ENCODE measurements at places on chromosomes 16 and 17.
A peak's percentile ranks its signal among the peaks of the same experiment; 100 is the strongest.

DNA sequence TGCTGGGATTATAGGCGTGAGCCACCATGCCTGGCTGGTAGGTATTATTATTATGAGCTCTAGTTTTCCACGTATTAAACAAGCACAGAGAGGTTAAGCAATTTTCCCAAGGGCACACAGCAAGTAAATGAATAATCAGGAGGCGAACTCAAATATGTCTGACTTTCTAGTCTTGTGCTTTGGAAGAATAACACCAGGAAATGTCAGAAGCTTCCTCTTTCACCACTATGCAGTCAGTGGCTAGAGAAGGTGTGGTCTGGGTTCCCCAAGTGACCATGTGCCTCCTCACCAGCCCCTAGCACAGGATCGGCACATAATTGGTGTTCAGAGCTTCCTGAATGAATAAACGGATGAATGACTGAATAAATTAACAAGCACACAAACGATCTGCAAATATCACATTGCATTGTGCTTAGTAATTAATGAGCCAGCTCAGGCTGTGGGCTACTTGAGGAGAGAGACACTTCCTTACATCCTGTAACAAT lies 21.6 kb upstream of the SCNN1B start:
- no peak for DNase-seq

DNA sequence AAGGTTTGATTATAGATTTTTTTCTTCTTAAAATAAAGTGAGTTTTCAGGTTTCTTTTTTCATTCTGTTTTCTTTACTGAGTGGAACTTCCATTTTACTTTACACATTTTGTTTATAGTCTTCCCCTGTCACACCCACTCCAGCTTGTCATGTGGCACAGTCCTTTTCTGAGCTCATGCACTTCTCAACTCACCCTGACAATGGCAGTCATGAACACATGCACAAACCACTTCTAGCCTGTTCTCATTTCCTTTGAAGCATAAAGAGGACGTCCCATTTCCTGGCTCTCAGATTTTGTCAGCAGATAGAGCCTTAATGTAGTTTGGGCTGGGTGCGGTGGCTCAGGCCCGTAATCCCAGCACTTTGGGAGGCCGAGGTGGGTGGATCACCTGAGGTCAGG lies 168.0 kb downstream of the AHSP start:
- DNase-seq = no peak

- DNase-seq = no peak
Observed at GRCh38 chr17:4708436-4708835, 2.0 kb upstream of the ARRB2 start.

DNA sequence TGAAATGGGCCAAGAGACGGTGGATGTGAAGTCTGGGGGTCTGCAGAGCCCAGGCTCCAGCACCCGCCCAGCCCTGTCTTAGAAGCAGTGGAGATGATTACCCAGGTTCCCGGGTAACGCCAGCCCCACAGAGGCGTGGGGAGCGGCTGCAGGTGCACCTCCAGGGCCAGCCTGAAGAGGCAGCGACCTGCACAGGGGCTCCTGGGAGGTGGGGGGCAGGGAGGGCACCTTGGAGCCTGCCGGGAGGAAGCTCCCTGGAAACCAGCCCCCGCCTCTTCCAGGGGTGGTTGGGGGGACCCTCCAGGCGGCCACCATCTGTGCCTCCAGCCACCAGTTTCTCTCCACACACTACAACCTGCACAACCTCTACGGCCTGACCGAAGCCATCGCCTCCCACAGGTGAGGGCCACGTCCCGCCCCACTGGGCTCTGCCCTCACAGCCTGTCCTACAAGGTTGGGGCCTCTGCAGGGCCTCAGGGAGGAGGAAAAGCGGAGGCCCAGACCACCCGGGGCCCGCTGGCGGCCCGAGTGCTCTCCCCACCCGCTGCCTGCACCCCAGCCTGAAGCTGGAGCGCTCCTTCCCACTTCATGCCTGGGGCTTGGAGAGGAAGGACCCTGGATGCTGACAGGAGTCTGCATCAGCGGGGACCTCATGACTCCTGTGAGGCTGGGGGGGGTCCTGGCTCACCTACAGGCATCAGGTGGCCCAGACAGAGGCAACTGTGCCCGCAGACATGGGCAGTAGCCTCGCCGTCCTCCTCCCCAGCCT lies 10.5 kb downstream of the GAA start:
- no peak for DNase-seq

- DNase-seq = no peak
Observed at GRCh38 chr16:86528061-86528929, 18.0 kb downstream of the FOXF1 start.

DNA sequence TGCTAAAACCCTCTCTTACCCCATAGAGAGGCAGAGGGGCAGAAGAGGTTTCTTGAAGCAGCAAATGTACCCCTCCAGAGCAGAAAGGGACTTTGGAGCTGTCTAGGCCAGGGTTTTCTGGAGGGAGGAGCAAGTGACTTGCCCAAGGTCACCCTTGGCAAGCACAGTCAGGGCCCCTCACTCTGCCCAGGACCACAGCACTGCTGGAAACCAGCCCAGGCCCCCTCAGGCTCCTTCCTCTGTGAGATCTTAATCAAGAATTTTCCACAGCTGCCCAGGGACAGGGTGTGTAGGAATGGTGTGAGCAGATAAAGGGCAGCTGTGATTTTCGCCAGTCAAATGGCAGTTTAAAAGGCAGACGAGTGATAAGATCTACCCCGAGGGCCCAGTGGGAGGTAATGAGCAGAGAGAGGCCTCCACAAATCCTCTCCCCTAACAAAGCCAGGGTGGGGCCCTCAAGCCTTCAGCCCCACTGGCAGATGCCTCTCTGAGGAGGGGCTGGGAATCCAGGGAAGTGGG lies 3.9 kb upstream of the SLC12A3 start:
- no peak for DNase-seq

GRCh38 chr17:7147772-7148171 lies 31.4 kb downstream of the ASGR1 start:
- DNase-seq = no peak

- no peak for DNase-seq
Observed at GRCh38 chr16:53755026-53755910, 51.3 kb downstream of the FTO start.

GRCh38 chr17:70169709-70170597 lies 621 bp downstream of the KCNJ2 start:
- DNase-seq = no peak

DNA sequence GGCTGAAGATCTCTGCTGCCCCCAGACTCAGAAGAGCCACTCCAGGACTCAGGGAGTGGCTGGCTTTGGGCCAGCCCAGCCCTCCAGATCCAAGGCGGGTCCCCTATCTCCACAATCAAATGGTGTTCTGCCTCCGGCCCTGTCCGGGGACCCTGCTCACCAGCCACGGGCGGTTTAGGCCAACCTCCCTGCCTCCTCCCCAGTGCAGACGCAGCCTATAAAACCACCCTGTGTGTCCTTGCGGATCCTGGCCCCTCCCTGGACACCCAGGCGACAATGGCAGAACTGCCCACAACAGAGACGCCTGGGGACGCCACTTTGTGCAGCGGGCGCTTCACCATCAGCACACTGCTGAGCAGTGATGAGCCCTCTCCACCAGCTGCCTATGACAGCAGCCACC lies at the start of gene SLC12A3:
TSS of gene SLC12A3 (plus strand) at position 248 of the 400 bp plus-strand sequence. CDS start at position 277, 29 bp downstream.
- no peak for DNase-seq

- DNase-seq = no peak
Observed at GRCh38 chr16:1550069-1550468, 16.6 kb downstream of the TMEM204 start.

DNA sequence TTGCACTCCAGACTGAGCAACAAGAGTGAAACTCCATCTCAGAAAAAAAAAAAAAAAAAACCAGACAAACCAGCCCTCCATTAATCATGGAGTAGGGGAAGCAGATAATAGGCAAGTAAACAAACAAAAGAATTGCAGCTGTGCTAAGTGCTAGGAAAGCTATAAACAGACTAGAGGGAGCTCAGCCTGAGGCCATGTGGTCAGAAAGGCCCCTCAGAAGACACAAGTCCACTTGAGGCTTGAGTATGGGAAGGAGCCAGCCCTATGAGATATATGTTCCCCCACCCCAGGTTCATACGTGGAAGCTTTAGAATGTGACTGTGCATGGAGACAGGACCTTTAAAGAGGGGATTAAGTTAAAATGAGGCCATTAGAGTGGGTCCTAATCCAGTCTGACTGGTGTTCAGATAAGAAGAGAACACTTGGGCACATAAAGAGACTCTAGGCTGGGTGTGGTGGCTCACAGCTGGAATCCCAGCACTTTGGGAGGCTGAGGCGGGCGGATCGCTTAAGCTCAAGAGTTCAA lies 132.6 kb upstream of the NOL11 start:
- DNase-seq = peak; percentile 23

DNA sequence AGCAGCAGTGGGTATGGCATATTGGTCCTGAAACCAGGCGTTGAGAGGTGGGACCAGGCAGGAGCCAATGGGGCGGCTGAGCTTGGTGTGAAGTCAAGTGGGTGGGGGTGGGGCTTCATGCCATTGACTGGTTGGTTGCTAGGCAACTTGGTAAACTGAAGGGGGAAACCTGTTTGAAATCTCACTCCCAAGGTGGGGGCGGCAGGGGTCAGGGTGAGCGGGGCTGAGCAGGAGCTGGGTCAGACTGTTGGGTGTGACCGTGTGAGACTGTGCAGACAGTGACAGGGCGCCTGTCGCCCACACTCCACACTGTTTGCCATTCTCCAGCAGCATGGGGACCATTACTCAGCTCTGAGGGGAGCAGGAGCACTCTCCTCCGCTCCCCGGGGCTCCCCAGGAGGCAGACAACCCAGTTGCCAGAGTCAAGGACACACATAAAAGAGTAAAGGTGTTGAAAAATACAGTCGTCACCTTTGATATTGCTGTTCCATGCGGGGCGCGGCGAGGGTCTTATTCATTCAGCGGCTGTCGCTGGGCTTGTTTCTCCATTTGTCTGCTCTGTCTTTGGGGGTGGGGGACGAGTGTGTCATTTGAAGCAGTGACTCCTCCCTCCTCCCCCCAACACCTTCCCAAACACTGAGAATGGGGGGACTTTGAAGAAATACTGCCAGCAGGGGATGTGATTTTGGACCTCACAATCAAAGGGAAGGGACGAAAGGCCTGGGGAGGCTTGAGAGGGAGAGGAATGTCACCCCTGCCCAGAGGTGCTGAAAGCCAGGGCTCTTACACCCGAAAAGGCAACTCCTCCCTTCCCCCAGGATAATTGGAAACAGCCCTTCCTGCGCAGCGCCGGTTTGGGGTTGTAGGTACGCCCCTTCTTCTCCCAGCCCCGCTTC lies 1.2 kb upstream of the EFNB3 start:
- DNase-seq = no peak

DNA sequence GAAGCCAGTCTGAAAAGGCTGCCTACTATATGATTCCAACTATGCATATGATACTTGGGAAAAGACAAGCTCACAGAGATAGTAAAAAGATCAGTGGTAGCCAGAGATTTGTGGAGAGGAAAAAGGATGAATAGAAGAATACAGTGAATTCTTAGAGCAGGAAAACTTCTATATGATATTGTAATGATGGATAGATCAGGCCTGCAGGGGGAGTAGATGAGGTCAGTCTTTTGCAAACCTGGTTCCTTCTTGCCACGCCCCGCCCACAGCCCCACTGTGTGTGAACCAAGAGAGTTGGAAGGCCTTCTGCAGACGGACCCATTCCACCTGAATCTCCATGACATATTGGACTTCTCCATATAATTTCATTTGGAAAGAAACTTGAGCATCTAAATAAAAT lies 761 bp upstream of the CCL8 start:
- no peak for DNase-seq

DNA sequence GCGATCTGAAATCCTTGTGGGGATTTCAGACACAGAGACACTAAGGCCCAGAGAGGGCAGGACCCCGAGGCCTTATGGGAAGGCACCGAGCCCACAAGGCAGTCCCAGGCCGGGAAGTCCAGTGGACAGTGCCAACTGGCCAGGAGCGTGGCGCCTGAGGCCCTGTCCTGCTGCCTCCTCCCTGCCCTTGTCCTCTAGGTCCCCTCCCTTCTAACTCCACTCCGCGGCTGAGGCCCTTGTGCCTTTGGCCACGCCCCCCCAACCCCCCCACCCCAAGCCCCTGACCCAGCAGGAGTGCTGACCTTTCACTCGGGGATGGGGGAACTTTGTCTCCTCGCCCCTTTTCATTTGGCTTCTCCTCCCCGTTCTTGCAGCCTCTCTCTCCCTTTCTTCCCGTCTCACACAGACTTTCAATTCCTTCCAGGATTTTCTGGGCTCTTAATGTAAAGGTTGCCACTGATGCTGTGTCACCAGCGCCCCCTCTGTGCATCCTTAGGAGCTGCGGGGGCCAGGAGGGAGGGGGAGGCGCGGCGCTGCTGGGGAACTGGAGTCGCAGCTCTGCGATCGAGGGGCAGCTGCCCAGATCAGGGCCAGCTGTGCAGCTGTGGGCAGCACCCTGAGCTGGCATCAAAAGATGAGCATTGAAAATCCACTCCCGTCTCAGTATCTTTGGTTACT lies 29.1 kb downstream of the CRHR1 start:
- DNase-seq = no peak

- DNase-seq = no peak
Observed at GRCh38 chr17:31915456-31916100, 14.1 kb upstream of the UTP6 start.

DNA sequence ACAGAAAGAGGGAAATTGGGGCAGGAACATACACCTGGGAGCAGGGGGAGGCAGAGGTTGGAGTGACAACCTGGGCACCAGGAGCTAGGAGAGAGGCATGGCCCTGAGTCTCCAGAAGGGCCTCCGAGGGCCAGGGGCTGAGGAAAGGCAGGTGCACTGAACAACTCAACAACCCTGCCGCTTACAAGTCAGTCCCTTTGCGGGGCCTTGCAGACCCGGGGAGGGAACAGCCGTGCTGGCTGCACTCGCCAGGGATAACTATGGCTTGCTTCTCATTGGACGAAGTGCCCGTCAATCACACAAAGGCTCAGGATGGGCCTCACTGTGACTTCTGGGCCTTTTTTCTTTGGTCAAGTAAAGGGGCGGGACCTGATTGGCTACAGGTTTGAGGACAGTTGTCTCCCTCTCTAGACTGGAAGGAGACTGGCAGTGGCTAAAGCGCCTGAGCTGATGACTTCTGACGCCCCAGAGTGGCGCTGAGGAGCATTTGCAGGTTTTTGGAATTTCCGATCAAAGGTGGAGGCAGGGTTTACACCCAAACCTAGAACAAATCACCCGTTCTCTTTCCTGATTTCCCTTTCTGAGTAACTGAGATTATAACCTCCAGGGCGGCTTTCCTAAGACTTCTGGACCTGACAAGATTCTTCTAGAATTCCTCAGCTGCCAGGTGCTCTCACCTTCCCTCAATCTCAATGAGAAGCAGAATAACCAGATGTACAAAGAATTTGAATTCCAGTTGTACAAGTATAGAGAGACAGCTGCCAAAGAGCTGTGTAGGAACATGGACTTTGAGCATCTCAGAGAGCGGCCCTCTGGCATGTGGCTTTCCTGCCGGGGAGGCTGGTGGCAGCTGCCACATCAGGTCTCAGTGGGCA lies 27.6 kb upstream of the ST6GALNAC2 start:
- no peak for DNase-seq

DNA sequence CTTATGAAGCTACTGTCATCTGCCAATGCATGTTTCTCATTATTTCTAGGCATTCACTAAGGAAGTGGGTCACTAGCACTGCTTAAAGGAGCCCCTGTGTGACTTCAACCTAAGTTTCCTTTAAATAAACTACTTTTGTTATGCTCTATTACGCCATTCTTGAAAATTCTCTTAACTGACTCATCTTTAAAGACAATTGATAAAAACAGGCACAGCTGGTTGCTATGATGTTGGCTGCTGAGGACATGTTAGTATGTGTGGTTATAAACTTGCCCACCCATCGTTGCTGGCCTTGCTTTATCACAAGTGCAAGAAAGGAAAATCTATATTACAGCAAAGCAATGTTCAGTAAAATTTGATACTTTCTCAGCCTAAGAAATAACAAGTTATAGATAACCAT lies 75.8 kb upstream of the CNTNAP4 start:
- DNase-seq = no peak

GRCh38 chr16:85005285-85006069 lies 5.9 kb downstream of the ZDHHC7 start:
- DNase-seq = no peak
